ENCODE measurements at places on chromosomes 5 and 9.

- DNase-seq, result no peak
These were observed 2.2 kb downstream of the TNIP1 start for GRCh38 chr5:151078490-151079262.

DNA sequence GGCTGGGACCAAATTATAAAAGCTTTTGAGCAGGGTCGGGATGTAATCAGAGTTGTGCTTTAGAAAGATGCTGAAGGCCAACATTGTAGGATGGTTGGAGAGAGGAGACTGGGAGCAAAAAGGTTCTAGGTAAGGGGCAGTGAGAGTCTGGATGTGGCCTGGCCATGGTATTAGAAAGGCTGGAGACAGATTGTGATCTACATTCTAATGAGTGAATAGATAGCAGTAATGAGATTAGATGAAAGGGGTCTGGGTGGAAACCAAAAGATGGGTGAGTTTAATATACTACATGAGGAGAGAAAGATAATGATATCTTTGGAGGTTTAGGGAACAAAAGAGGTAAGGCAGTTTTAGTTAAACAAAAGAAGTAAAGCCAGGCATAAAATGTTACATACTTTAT lies 88.8 kb upstream of the SH3GL2 start:
- no peak for DNase-seq

GRCh38 chr5:94705427-94705826 lies 87.0 kb downstream of the SLF1 start:
- no peak for DNase-seq

DNA sequence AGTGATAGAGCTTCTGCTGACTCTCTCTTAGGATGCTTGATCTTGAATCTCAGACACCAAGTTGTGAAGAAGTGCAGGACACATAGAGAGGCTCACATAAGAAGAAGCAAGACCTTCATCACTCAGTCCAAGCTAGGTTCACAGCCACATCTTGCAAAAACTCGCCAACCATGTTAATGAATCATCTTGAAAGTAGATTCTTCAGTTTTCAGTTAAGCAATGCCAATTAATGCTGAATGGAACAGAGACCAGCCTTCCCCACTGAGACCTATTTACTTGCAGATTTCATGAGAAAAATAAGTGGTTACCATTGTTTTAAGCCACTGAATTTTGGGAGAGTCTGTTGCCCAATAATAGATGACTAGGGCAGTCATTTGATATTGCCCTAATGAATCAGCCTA lies 217.7 kb upstream of the EDIL3 start:
- no peak for DNase-seq

GRCh38 chr9:109843641-109844040 lies 63.6 kb downstream of the PALM2AKAP2 start:
- no peak for DNase-seq

GRCh38 chr9:137951107-137951506 lies 73.5 kb downstream of the CACNA1B start:
- DNase-seq, result no peak

GRCh38 chr5:13956471-13956870 lies 12.0 kb upstream of the DNAH5 start:
- DNase-seq, result no peak

All from stimulated activated CD8-positive, alpha-beta memory T cell treated with anti-CD3 and anti-CD28 coated beads, Interleukin-4, amount 100 ng/mL, for 1 hour (primary cell).